ENCODE measurements at places on chromosomes 7 and 10.
A peak's percentile ranks its signal among the peaks of the same experiment; 100 is the strongest.

GRCh38 chr10:79347894-79348639 is 798 bp downstream of the PPIF start:
- peak; percentile 45 for DNase-seq

DNA sequence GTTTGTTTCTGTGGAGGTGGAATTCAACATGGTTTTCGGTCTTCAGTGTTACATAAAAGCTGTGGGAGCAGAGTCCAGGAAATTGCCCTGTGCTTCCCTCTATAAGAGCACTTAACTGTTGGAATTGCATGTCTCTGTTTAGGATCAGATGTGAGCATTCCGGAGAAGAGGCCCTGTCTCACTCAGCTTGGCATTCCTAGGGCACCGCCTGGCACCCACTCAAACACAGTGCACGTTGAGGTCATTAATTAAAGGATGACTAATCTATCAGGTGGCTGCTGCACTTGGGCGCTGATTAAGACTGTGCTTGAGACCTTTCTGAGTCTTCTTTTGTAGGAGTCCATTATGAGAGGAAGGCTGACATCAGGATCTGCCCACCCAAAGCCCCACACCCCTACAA is 82.8 kb upstream of the VIPR2 start:
- no peak for DNase-seq

GRCh38 chr10:117320050-117320665 is 55.1 kb downstream of the PDZD8 start:
- peak; percentile 23 for DNase-seq

DNA sequence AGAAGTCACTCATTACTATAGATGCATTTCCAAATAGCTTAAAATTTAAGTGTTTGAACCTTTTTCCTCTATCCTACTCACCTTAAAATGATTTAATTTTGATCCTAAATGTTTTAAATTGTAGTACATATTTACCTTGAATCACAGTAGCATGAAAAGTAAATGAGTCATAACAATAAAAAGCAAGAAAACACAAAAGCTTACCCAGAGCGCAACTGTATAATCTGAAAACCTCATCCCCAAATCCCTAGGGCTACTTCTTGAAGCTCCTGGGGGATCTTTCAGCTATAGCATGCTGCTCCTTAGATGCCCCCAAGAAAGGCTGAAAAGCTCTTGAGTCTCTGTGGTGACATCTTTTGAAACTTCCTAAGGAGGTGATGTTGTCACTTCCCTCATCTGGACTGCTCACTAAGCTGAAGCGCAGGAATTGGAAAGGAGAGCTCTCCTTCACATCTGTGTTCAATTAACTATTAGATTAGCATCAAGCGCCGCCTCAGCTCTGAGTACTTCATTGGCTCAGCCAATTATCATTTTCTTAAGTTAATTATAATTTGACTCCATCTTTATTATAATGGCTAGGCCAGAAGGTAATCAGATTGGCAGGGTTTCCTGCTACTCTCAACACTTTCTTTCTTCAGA is 60.2 kb downstream of the SEMA3E start:
- no peak for DNase-seq

DNA sequence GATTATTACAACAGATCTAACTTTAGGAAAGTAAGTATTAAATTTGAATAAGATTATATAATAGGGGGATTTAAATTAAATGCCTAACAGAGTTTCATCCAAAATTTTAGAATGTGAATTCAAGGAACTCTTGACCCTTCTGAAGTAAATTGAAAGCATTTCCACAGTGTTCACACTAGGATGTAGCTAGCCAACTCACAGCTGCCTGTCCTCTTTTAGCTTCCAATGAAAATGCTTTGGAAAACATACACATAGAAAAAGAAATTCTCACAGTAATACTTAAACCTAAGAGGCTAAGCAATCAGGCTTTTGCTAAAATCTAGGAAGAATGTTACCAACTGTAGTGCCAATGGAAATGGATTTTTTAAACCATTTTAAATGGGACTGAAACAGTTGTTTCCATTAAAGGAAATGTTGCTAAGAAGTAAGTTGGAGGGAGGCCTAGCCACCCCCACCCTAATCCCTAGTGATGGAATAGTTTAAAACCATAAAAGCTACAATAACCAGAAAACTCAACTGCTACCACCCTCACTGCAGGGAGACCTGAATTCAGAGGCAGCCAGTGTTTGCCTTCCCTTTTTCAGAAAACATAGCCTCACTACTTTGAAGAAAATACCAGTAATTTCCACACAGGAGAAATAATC is 58.3 kb downstream of the REEP3 start:
- no peak for DNase-seq

GRCh38 chr7:108415084-108415483 is 41.2 kb downstream of the NRCAM start:
- no peak for DNase-seq

Data from HepG2 (cell line).